ENCODE measurements at places on chromosomes 2 and 18.

GRCh38 chr2:100194951-100195350 is 52.6 kb upstream of the AFF3 start:
- no peak for DNase-seq

DNA sequence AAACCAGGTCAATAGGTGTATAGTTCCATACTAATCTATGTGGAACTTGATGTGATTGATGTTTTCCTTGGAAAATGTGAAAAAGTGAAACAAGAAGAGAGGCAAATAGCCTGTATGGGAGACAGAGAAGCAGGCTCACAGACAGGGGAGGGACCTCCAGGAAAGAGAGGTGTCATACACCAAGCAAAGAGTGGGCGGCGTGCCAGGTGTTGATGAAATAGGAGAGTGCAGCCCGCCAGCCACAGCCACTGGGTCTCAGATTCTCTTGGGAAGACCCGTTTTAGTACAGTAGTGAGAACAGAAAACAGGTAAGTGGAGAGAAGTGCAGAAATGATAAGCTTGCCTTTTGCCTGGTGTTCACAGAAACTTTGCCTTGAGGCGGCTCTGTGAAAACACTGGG is 301.9 kb downstream of the ZNF407 start:
- DNase-seq, result peak; percentile 88

GRCh38 chr2:23554054-23554697 is 169.2 kb downstream of the KLHL29 start:
- peak; percentile 75 for DNase-seq

DNA sequence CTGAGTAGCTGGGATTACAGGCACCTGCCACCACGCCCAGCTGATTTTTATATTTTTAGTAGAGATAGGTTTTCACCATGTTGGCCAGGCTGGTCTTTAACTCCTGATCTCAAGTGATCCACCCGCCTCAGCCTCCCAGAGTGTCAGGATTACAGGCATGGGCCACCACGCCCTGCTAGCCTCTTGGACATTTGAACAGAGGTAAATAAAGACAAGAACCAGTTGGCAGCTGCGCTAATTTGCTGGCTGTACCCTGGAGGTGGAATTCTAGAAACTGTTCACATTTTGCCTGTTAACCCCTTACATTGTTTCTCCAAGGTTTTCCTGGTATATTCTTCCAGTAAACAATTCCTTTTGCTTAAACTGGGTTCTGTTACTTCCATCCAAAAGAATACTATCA is 132.9 kb downstream of the CDH2 start:
- DNase-seq, result no peak

- no peak for DNase-seq
These were observed 16.1 kb downstream of the SUPT7L start for GRCh38 chr2:27647289-27647688.

- no peak for DNase-seq
These were observed 27.0 kb downstream of the EPB41L3 start for GRCh38 chr18:5516841-5517240.

- no peak for DNase-seq
These were observed 1.1 kb downstream of the ZNF513 start for GRCh38 chr2:27379383-27379835.

Data from chondrocyte (in vitro differentiated cells).